Effector CD8-positive, alpha-beta T cell (primary cell): ENCODE measurements at places on chromosomes 7 and 10.

DNA sequence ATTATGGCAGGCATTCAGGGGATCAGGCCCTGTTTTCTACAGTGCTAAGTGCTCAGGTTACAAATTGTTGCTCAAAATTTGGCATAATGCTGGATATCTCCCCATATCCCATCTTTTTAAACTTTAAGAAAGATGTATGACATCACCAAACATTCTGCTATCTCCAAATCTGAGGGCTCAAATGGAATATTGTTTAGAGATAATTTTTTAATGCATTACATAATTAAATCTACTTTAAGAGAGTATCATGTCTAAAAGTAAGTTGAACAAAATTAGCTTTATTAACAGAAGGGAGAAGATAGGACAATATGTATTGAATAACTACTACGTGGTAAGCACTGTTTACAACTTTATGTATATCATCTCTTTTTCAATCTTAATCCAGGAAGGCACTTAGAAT, 13.9 kb downstream of the NT5C3A start:
- no peak for DNase-seq

- DNase-seq = no peak
Measured at GRCh38 chr7:50657341-50657873, 92.2 kb upstream of the DDC start.

GRCh38 chr7:15925608-15926007, 239.1 kb upstream of the MEOX2 start:
- no peak for DNase-seq

DNA sequence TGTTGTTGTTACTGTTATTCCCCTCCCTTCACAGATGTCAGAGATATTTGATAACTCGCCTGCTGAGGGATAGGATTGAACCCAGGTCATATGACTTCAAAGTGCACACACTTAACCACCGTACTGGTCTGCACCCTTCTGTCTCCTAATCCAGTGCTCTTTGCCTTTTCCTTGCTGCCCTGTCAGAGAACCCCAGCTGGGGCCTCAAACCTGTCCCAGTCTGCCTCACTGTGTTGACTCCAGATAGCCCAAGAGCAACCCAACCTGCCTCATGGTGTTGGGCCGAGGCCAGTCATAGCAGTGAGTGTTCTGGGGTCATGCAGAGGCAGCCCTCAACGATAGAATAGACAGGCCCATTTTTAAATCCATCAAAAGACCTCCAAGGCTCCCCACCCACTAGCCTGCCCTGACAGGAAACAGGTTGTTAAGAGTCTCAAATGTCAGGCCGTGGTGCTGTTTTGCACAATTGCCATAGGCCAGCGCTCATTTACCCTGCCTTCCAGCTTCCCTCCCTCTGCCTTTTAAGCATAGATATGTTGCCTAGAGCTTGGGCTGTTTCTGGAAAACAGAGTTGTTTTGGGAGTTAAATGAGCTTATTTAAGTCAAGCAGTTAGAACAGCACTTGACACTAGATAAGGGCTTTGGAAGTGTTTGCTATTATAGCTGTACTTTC, 37.0 kb upstream of the PDCD4 start:
- DNase-seq = peak; percentile 8

DNA sequence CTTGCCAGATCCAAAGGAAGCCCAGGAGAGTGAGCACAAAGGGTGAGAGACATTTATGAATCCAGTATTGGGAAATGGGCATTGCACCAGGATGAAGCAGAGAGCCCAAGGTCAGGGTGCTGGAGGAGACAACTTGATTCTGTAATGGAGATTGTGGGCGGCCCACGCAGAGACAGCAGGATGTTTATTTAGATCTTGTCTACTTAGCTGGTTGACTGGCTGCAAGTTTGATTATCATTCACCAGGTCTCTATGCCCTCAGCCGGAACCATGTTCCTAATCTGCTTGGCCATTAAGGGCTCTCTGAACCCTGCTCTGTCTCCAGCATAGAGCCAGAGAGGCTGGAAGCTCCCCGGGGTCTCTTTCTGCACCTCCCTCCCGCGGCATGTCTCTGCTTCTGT, 188.7 kb downstream of the PLXNA4 start:
- no peak for DNase-seq
